Hepatocyte (in vitro differentiated cells): ENCODE measurements at places on chromosomes 1 and 21. TPM values are rescaled to one million over a fixed set of nuclear protein-coding genes. Genes with fewer than 3 reads are reported as not detected.
A peak's percentile ranks its signal among the peaks of the same experiment; 100 is the strongest.

The ATP1A2 gene
- total RNA-seq: 2.9 and 4.7 TPM in 2 replicates

DNA sequence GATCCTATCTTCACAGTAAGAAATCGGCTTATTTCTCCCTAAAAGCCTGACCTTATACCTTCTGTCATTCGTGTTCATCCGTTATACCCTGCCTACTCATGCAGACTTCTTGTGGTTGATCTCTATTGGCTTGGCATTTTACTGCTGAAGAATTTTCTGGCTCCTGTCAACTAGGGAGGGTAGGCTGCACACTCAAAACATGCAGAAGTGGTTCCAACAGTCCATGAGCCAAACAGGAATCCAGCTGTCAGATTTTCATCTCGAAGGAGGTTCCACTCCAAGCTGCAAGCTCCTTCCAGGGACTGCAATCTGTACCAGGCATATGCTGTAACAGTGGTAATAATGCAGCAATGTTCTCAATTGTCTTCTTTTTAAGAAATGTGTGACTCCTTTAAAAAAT lies 10.1 kb downstream of the DNAJC11 start:
- no peak for DNase-seq
- H3K4me1 ChIP-seq: no peaks in the 10 kb centered on the region
- H3K27me3 ChIP-seq: no peaks in the 10 kb centered on the region
- H3K27ac ChIP-seq: no peak overlapping the region

The SLAMF6 gene
- total RNA-seq: not detected in 2 replicates

GRCh38 chr1:152112101-152112884 lies 3.0 kb downstream of the TCHH start:
- no peaks in the 10 kb centered on the region for H3K36me3 ChIP-seq
- no peak overlapping the region for H3K27ac ChIP-seq
- peaks cover 95% of the 10 kb centered on the region for H3K27me3 ChIP-seq
- DNase-seq: no peak
- peak overlapping the region; percentile 16 for H3K4me3 ChIP-seq
- H3K4me1 ChIP-seq: no peaks in the 10 kb centered on the region

The PLA2G5 gene
- total RNA-seq: 10.5 and 24.9 TPM in 2 replicates

The CLCNKB gene
- 0.47 and 1.0 TPM in 2 replicates for total RNA-seq

The KLHDC9 gene
- 1.4 and 3.9 TPM in 2 replicates for total RNA-seq

DNA sequence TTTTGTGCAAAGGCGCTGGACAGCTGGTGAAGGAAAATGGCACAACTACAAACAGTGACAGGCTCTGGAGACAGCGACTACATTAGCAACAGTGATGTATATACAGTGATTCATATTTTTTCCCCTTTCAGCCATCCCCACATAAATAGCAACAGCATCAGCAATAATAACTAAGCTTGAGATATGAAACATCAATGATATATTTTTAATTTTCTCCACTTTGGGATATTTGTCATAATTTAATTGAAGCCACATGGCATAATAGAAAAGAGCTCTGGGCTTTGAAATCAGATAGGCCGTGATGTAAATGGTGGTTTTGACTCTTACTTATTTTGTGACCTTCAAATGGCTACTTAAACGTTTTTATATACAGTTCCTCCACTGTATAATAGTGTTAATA lies 764.3 kb upstream of the PRMT6 start:
- H3K27me3 ChIP-seq: no peaks in the 10 kb centered on the region
- no peak for DNase-seq
- H3K27ac ChIP-seq: no peak overlapping the region
- H3K4me1 ChIP-seq: no peaks in the 10 kb centered on the region

The NPL gene
- total RNA-seq: 6.4 and 10.2 TPM in 2 replicates

The MAP3K6 gene
- total RNA-seq: 4.3 and 6.3 TPM in 2 replicates

DNA sequence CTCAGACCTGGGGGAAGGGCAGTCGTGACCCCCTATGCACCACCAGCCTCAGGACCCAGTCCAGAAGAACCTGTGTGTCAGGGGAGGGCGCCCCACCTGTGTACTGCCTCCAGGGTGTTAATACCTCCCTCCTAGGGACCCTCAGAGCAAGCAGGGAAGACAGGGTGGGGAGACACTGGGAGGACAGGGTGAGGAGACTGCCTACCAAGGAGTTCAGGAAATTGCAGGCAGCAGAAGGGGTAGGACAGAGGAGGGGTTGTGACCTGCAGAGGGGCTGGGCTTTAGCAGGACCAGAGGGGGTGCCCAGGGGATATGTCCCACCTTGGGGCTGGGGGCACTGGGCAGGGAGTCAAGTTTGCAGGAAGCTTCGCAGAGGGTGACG lies 5.2 kb downstream of the C21orf58 start:
- DNase-seq: no peak
- peaks cover 10% of the 10 kb centered on the region for H3K4me1 ChIP-seq
- H3K27me3 ChIP-seq: no peaks in the 10 kb centered on the region
- H3K4me3 ChIP-seq: no peak overlapping the region

The DCDC2B gene
- total RNA-seq: not detected in 2 replicates

DNA sequence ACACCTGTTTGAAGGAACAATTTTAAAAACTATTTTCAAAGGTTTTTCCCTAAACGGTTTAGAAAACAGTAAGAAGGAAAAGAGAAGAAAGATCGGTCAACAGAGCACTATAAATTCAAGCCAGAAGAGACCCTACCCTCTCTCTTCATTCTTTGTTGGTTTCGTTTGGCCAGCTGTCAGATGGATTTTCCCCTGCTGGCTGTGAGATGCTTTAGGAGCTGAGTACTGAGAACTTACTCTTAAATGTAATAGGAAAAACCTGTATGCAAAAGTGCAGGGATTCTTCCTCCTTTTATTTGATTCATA lies 1.3 kb upstream of the TXNIP start:
- H3K27ac ChIP-seq: peak overlapping the region; percentile 87
- H3K4me1 ChIP-seq: peaks cover 17% of the 10 kb centered on the region
- peak overlapping the region; percentile 6 for H3K4me3 ChIP-seq
- H3K27me3 ChIP-seq: no peaks in the 10 kb centered on the region
- H3K36me3 ChIP-seq: peaks cover 6% of the 10 kb centered on the region

The S100B gene
- total RNA-seq: not detected in 2 replicates

GRCh38 chr1:99557546-99558202 lies 88.2 kb upstream of the PALMD start:
- H3K4me1 ChIP-seq: no peaks in the 10 kb centered on the region
- no peaks in the 10 kb centered on the region for H3K36me3 ChIP-seq
- no peaks in the 10 kb centered on the region for H3K27me3 ChIP-seq
- H3K27ac ChIP-seq: no peak overlapping the region
- no peak for DNase-seq

The AUNIP gene
- total RNA-seq: 1.3 and 2.4 TPM in 2 replicates

- peak within 1 kb of the TSS; percentile 94 for H3K27ac ChIP-seq
- H3K4me3 ChIP-seq: peak within 1 kb of the TSS; percentile 86
- H3K4me1 ChIP-seq: peaks cover 24% of the 10 kb centered on the region
- no peaks in the 10 kb centered on the region for H3K27me3 ChIP-seq
Measured at GRCh38 chr1:241640149-241640866, at the start of the genes CHML and OPN3. TSS of gene CHML (minus strand) at chr1:241640369. CDS start at chr1:241635766, 4,603 bp downstream. TSS of gene OPN3 (minus strand) at chr1:241640369. CDS start at chr1:241640254, 115 bp downstream.

- no peaks in the 10 kb centered on the region for H3K27me3 ChIP-seq
- H3K27ac ChIP-seq: no peak overlapping the region
- no peaks in the 10 kb centered on the region for H3K36me3 ChIP-seq
- H3K4me3 ChIP-seq: no peak overlapping the region
Measured at GRCh38 chr1:180369061-180369460, 133.3 kb downstream of the ACBD6 start.

DNA sequence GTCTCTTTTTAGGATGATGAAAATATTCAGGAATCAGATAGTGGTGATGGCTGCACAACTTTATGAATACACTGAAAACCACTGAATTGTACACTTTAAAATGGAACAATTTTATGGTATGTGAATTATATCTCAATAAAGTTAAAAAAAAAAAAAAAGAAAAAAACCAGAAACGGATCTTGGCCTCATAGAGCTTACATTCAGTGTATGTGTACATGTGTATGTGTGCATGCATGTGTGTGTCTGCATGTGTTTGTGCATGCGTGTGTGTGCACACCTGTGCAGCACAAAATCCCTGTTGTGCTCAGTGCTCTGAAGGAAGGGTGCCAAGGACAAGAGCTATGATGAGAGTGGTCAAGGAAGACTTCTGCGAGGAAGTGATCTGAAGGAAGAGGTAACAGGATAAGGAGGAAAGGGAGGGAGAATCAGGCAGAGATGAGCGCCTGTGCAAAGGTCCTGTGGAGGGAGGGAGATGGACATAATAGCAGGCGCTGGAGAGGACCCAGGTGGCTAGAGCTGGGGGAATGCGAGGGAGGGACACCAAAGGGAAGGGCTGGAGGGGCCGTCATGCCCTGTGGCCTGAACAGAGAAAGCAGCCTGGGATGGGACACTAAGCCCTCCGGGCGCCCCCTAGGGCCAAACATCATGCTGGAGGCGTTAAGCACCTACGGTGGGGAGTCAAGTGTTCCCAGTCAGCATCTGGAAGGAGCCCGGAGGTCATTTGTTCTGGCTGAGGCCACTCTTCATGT lies 25.2 kb downstream of the NKAIN1 start:
- DNase-seq: no peak
- no peaks in the 10 kb centered on the region for H3K36me3 ChIP-seq
- no peak overlapping the region for H3K4me3 ChIP-seq
- peaks cover 11% of the 10 kb centered on the region for H3K4me1 ChIP-seq
- no peaks in the 10 kb centered on the region for H3K27me3 ChIP-seq
- H3K27ac ChIP-seq: no peak overlapping the region

DNA sequence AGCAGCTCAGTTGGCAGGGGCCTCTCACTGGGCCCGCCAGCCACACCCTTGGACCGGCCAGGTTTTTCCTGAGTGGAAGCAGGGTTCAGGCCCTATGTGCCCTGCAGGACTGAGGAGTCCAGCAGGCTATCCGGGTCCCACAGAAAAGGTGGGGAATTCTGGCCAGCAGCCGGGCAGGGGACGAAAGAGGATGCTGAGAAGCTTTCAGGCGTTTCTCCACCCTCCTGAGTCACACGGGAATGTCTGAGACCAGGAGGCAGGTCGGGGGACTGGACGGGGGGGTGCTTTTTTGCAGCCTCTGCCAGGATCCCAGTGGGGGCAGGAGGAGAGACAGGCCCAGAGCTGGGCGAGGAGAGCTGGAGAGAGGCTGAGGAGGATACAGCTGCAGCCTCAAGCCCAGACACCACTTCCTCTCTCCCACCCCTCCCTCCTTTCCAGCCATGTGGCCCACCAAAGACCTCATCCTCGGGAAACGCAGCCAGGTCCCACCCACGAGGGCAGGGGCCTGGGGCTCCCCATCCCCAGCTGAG lies 105.4 kb downstream of the SPSB1 start:
- DNase-seq: no peak
- H3K27me3 ChIP-seq: no peaks in the 10 kb centered on the region
- no peak overlapping the region for H3K27ac ChIP-seq
- H3K4me3 ChIP-seq: no peak overlapping the region
- H3K36me3 ChIP-seq: no peaks in the 10 kb centered on the region
- H3K4me1 ChIP-seq: peaks cover 35% of the 10 kb centered on the region

DNA sequence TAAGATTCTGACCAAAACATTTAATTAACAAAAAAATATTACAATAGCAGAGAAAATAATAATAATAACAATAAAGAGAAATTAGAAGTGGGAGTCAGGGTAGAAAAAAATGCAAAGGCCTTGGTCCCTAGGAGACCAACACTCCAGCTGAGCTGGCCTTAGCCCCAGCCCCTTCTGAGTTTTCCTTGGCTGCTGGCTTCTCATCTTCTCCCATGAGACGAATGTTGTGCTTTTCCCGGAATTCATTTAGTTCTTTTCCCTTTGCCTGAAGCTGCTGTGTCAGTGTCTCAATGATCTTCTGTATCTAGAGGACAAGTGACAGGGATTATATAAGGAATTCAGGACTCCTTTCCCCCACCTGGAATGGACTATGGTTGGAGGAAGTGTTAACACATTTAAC lies 2.4 kb downstream of the KLHDC9 start:
- DNase-seq: no peak
- no peaks in the 10 kb centered on the region for H3K36me3 ChIP-seq
- no peak overlapping the region for H3K27ac ChIP-seq
- peaks cover 8% of the 10 kb centered on the region for H3K4me1 ChIP-seq

DNA sequence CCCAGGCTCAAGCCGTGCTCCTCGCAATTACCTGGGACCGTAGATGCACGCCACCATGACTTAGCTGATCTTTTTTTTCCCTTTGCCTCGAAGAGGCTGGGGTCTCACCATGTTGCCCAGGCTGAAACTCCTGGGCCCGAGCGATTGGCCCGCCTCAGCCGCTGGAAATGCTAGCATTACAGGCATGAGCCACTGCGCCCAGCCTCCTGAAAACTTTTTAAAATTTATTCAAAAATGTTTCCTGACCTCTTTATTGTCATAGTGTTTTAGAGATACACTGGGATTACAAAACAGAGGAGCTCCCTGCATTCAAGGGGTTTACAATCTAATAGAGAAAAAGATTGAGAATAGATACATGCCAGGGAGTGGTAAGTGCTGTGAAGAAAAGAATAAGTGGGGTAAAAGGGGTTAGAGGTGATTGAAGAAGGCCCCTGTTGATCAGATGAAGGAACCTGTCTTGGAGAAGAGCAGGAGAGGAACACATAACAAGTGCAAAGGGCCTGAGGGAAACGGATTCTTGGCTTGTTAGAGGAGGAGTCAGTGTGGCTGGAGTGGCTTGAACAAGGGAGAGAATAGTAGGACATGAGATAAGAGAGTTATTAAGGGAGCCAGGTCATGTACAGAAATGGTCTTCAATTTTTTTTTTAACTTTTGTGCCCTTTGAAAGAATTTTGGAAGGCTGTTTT lies 1.7 kb upstream of the TRIM33 start:
- H3K4me1 ChIP-seq: peaks cover 20% of the 10 kb centered on the region
- H3K36me3 ChIP-seq: no peaks in the 10 kb centered on the region
- no peaks in the 10 kb centered on the region for H3K27me3 ChIP-seq
- no peak overlapping the region for H3K4me3 ChIP-seq
- peak overlapping the region; percentile 98 for H3K27ac ChIP-seq
- no peak for DNase-seq

DNA sequence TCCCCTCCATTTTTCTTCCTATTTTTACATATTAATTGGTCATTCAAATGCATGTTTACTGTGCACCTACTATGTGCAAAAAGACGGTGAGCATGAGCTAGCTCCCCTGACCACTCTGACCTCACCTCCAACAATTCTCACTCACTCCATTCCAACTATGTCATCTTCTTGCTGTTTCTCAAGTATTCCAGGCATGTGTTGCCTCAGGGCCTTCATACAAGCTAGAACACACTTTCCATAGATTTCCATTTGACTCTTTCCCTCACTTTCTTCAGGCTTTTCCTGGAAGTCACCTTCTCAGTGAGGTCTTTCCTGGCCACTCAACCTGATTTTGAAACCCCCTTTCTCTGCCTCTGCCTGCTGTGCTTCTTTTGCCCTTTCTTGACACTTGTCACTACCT lies 32.6 kb downstream of the CHIA start:
- DNase-seq: no peak
- no peaks in the 10 kb centered on the region for H3K27me3 ChIP-seq
- no peaks in the 10 kb centered on the region for H3K36me3 ChIP-seq
- H3K4me1 ChIP-seq: no peaks in the 10 kb centered on the region

- H3K27ac ChIP-seq: no peak overlapping the region
- no peaks in the 10 kb centered on the region for H3K4me1 ChIP-seq
- H3K27me3 ChIP-seq: no peaks in the 10 kb centered on the region
- H3K36me3 ChIP-seq: no peaks in the 10 kb centered on the region
- no peak for DNase-seq
- no peak overlapping the region for H3K4me3 ChIP-seq
Measured at GRCh38 chr1:213623064-213623581, 364.6 kb upstream of the PROX1 start.

- H3K4me1 ChIP-seq: no peaks in the 10 kb centered on the region
- no peak for DNase-seq
- H3K4me3 ChIP-seq: no peak overlapping the region
- no peak overlapping the region for H3K27ac ChIP-seq
- no peaks in the 10 kb centered on the region for H3K36me3 ChIP-seq
Measured at GRCh38 chr1:66436378-66437135, 97.4 kb upstream of the SGIP1 start.

The RASSF5 gene
- total RNA-seq: 2.0 TPM in 2 replicates
